Activated CD4-positive, CD25-positive, alpha-beta regulatory T cell (primary cell): ENCODE measurements at places on chromosomes 1 and 21.

GRCh38 chr1:196558411-196558810, 49.8 kb downstream of the KCNT2 start:
- no peak for DNase-seq

GRCh38 chr1:221897321-221897721, 155.4 kb upstream of the DUSP10 start:
- DNase-seq = no peak

- no peak for DNase-seq
Measured at GRCh38 chr1:84991097-84991920, 5.6 kb downstream of the MCOLN2 start.

GRCh38 chr1:89995598-89996449, 914 bp downstream of the ZNF326 start:
- no peak for DNase-seq

- no peak for DNase-seq
Measured at GRCh38 chr21:41526478-41527087, 18.6 kb upstream of the TMPRSS2 start.

GRCh38 chr1:200869753-200870391, 2.9 kb upstream of the GPR25 start:
- no peak for DNase-seq

DNA sequence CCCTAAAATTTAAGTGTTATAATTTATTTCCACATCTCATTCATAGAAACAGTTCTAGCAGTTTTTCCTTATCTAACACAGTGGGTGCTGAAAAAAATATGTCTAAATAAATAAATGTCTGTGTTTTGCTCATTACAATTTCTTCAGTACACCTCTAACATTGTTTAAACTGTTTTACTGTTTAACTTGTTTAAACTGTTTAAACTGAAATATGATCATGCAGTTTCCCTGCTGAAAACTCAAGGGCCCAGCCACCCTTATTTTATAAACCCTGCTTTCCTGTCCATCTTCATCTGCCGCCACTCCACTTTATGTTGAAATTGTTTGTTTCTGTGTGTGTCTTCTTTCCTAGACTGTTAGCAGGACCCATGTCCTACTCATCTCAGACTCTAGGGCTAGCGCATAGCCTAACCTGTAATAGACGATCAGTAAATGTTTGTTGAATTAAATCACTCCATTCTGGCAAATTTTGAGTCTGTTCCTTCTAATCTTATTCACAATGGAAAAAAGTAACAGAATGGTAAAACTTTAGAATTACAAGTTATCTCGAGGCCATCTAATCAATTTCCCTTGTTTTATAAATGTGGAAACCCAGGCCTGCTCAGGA, 9.4 kb upstream of the PIK3C2B start:
- DNase-seq = no peak

DNA sequence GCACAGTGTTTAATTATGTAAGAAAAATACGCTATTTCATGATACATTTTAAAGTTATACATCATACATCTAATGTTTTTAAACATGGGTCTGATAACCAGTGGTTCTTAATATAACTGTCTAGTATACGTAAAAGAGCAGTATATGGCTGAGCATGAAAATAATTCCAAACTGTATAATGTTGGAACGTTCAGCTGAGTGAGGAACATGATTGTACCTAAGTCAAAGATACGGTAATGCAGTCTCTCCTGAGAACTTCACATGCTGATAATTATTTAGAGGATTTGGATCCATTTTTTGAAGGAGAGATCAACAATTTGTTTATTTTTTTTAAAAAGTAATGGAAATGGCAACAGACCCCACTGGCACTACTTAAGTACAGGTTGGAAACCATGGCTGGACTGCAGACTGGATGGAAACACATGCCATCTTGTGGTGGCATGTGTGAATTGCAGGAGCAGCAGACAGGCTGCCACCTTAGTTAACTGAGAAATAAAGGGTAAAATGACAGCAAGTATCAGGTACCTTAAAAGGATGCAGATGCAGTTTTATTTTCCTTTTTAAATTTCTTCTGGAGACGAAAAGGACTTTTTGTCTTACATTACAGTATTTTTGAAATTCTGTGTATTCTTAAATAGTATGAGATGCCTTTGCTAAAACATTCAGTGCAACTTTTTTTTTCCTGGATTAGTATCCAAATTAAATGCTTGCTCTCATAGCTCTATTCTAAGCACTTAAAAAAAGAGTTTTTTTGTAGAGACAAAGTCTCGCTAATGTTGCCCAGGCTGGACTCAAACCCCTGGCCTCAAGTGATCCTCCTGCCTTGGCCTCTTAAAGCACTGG, 73.8 kb downstream of the MTR start:
- DNase-seq = no peak

- no peak for DNase-seq
Measured at GRCh38 chr1:165371588-165372225, 15.2 kb upstream of the LMX1A start.

- no peak for DNase-seq
Measured at GRCh38 chr1:166947398-166948043, 27.8 kb downstream of the ILDR2 start.

- no peak for DNase-seq
Measured at GRCh38 chr1:153944005-153944826, 2.3 kb downstream of the DENND4B start.

DNA sequence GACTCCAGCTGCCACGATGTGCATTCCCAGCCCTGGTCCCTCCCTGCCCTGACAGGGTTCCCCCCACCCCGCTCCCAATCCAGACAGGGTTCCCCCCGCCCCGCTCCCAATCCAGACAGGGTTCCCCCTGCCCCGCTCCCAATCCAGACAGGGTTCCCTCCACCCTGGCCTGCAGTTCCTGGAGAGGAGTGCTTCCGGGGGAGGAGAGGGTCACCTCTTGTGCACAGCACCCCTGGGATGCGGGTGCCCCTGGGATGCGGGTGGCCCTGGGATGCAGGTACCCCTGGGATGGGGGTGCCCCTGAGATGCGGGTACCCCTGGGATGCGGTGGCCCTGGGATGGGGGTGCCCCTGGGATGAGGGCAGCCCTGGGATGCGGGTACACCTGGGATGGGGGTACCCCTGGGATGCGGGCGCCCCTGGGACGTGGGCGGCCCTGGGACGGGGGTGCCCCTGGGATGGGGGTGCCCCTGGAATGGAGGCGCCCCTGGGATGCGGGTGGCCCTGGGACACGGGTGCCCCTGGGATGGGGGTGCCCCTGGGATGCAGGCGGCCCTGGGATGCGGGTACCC, 36.7 kb upstream of the SLC19A1 start:
- no peak for DNase-seq

- no peak for DNase-seq
Measured at GRCh38 chr1:209095627-209096595, 487.6 kb upstream of the CAMK1G start.

GRCh38 chr1:26280333-26281042, 602 bp downstream of the SH3BGRL3 start:
- no peak for DNase-seq

GRCh38 chr1:92495392-92496063, 8.8 kb upstream of the GFI1 start:
- no peak for DNase-seq

GRCh38 chr1:208336137-208336518, 91.9 kb upstream of the PLXNA2 start:
- no peak for DNase-seq

DNA sequence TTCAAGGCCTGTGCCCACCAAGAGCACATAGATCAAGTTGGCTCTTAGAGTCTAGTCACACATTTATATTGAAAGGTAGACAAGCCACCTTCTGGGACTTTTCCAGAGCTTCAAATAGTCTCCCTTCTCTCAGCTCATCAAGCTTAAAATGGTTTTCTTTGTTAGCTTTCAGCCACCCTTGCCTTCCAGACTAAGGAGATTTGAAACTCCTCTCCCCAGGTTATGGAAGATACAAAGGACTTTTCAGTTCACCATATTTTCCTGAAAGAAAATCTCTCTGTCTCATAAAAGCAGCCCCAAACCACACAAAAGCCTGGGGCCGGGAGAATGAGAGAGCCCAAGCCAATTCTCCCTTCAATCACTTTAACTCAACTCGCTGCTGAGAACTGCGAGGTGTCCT, 134.1 kb downstream of the ZC3H11B start:
- no peak for DNase-seq

- DNase-seq = no peak
Measured at GRCh38 chr1:72000809-72001208, 281.5 kb downstream of the NEGR1 start.

GRCh38 chr1:24966724-24967346, 36.8 kb upstream of the RUNX3 start:
- DNase-seq = peak; percentile 18

- DNase-seq = no peak
Measured at GRCh38 chr1:201606623-201607022, 67.7 kb downstream of the NAV1 start.

GRCh38 chr1:165628147-165628822, 2.7 kb upstream of the MGST3 start:
- no peak for DNase-seq

GRCh38 chr1:18722270-18722669, 91.6 kb downstream of the PAX7 start:
- DNase-seq = no peak

DNA sequence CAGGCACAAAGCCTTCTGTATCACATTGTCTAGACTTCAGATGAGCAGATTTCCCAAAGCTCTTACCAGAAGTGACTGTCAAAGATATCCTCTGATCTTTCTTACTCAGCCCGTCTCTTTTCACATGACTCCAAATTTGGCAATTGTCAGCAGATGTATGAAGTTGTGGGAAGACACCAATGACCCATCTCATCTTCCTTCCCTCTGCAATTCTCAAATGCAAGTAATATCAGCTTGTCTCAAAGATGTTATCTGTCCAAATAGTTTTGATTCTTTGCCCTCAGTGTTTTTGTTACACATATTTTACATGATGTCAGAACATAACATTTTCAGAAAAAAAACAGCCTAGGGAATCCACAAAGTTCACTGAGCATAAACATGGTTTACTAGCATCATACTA, 45.1 kb upstream of the RGS2 start:
- no peak for DNase-seq

- DNase-seq = no peak
Measured at GRCh38 chr1:14267991-14268390, 330.5 kb upstream of the KAZN start.

GRCh38 chr1:246566813-246567645, 773 bp downstream of the CNST start:
- no peak for DNase-seq

DNA sequence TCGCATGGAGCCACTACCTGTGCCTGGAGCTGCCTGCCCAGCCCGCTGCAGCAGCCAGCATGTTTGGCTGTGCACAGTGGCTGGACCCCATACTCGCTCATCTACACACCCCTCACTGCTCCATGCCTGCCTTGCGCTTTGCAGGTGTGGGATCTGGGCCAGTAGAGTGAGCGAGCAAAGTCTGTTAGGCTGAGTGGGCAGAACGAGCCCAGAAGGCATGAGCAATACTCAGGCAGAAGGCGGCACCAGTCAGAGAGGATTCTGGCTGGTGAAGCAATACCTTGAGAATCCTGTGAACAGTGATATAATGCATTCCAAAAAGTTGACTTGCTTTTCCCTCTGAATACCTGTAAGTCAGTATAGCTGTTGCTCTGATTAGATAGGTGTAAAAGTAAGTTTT, 816.4 kb downstream of the KCNT2 start:
- DNase-seq = no peak

- no peak for DNase-seq
Measured at GRCh38 chr1:225748529-225748928, 29.1 kb upstream of the SRP9 start.

GRCh38 chr1:84997667-84998600, 1.0 kb upstream of the MCOLN2 start:
- DNase-seq = no peak

DNA sequence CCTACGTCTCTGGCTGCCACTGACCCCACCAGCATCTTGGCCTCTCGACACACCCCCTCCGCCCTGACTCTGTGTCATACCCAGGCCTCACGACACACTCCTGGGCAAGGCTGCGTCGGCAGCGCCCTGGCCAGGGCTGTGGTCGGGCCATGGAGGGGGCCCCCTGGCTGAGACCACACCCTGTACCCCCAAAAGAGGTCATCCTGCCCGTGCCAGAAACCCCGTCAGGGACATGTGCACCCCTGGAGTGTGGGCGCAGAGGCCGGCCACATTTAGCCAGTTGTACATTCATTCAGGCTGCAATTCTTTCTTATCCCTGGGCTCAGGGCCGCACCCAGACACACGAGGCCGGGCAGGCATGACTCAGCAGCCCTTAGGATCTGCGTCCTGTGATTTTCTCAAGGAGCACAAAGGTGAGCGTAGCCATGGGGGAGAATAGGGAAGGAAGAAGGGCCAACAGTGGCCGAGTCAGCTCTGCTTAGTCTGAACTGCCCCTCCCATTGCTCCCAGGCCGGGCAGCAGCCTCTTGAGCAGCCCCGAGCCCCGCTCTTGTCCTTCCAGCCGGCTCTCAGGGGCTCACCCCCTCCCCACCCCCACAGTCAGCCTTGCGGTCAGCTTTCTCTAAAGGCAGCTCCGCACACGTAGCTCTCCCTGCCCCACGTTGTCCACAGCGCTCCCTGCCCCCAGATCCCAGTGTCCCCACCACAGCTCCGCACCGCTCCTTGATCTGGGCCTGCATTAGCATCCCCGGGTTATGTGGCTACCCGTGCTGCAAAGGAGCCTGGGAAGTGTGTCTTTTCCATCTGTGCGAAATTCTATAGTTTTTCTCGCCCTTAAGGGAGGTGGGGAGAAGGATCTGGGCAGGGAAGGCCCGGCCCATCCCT, 7.9 kb downstream of the CSTB start:
- DNase-seq = no peak

- no peak for DNase-seq
Measured at GRCh38 chr1:99252630-99253029, 11.7 kb upstream of the PLPPR4 start.

DNA sequence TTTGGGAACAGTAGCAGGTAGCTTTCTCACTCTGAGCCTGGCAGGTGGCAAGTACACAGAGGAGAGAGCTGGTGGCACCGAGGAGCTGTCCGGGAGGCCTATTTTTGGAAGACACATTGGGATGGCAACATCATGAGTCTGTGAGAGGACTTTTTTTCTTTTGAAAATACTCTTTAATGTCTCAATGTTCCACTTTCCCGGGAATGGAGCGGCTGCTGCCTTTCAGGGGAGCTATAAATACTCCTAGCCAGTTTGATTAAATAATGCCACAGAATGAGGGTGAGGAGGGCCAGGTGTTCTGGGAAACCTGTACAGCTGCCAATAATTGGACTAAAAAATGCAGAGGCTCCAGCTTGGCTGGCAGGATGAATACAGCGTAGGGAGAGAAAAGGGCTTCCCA, 93.3 kb upstream of the COG2 start:
- no peak for DNase-seq

DNA sequence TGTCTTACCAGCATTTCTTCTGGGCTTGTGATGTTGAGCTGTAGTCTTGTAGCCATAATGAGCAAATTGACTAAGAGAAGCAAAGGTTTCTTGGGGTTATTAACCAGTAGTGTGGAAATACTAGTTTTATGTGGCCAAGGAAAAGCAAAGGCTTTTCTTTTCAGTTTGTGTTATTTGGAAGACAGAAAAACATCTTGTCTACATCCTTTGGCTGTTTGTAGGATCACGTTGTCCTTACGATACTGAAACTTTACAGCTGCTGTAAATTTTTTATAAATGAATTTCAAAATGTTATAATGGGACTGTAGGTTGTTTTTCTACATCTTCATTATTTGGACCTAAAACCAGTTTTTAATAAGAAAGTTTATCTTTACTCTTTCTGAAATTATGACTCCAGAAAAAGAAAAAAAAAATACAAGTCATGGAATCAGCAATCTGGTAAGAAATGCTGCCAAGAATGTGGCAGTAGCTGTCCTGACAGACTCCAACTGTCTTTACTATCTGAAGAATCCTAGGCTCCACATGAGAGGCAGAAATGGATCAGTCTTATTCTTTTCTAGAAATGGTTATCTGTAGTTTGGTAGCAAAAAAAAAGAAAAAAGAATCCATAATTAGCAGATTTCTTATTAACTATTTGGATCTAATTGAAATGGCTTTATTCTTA, 41.6 kb upstream of the QSOX1 start:
- no peak for DNase-seq
